Activated CD8-positive, alpha-beta T cell treated with anti-CD3 and anti-CD28 coated beads, Interleukin-2, amount 10 ng/mL, durations not matched to agents 7 days and 5 days (primary cell): ENCODE measurements at places on chromosomes 5 and 9.

DNA sequence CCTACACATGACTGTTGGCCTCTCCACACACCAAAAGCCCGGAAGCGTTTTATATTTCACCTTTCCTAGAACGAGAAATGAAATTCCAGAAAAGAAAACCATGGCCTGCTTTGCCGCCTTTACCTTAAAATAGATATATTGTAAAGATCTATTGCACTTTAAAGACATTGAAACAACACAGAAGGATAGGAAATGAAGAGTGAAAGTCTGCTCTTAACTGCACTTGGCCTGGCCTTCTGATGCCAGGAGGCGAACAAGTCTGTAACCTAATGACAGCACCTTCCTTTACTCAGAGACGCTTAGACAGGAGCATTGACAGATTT, 6.7 kb downstream of the PRDM6 start:
- DNase-seq: no peak

GRCh38 chr9:109213285-109214121, 46.5 kb upstream of the FRRS1L start:
- DNase-seq: no peak

- DNase-seq: no peak
These were observed 1.5 kb upstream of the RNF180 start for GRCh38 chr5:64164166-64164565.

DNA sequence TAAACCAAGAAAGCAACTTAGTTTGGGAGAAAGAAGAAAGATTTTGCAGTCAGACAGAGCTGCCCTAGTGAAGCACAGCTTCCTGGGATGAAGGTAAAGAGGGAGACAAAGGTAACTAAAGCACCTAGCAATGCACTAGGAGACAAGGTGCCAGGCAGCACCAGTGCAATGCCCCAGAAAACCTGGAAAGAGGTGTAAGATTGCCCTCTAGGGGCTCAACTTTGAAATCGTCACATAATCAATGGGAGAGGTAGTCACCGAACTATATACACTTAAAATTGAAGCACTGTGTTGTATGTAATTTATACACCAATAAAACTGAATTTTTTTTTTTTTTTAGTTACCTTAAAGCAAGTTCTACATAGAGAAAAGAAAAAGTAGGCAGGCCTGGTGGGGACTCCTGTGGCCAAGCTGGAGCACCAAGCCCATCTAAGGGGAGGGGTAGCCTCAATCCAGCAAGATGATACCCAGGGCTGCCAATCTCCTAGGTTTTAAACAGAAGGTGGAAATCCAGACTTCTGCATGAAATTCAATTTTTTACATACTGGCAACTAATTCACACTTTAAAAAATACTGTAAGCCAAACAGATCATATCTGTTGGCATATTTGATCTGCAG, 48.2 kb downstream of the CDK5RAP2 start:
- DNase-seq: peak; percentile 32

DNA sequence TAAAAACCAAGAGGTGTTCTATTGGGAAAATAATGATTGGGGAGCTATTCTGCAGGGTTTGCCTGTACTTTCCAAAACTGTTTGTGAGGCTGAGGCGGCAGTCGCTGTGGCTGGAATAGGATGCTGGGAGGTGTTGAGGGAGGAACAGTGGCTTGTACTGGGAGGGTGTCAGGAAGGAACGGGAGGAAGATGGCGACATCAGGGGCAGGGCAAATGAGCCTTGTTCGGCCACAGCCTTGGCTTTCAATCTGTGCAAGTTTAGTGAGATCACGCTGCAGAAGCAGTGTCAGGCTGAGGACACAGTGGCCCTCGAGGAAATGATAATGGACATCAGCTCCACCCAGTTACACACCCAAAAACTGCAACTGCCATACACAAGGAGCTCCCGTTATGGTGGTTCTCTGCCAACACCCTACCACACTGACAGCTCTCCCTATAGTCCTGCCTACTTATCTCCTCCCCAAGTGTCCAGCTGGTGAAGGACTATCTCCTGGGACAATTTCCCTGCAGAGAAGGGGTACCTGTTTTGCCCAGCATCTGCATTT, 27.3 kb downstream of the KIF2A start:
- no peak for DNase-seq

DNA sequence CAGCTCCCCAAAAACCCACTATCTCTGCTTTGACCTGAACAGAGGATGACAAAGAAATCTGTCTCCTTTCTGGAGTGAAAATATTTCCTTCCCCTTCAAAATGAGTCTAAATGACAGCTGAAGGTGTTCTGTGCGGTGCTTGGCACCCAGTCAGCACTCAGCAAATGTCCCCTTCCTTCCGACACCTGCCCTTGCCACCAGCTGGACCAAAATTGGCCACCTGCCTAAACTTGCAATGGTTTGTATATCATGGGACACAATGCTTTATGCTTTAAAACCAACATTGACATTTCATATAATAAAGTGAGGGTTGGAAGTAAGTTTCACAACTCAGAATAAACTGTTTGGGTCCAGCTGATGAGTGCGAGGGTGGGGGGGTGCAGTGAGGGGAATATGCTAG, 7.5 kb upstream of the TTC1 start:
- no peak for DNase-seq

- DNase-seq: no peak
These were observed 494.9 kb upstream of the MEF2C start for GRCh38 chr5:89377767-89378455.

GRCh38 chr9:128393145-128393775, 22.1 kb downstream of the URM1 start:
- DNase-seq: no peak

DNA sequence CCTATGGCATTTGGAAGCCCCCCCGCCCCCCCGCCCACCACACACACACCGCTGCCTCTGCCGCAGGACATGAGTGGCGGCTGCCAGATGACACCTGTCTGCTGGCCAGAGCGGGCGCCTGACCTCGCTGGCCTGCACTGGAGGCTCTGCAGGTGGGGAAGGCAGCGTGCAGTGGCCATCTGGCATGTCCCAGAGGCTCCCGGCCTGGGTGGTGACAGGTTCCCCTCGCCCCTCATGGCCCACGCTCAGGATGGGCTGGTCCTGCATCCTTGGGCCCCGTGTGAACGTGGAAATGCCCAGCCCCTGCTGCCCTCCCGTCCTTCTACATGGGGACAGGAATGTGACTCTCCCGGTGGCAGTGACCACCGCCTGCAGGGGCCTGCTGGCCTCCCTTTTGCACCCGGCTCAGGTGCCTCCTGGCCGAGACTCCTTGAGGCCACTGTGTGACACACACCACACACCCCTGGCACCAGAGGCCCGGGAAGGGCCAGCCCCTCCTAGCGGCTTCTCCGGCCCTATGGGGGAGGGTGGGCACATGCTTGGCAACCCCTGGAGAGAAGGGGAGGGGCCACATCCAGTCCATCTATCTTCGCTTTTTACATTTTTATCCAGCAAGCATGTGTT, 30.3 kb downstream of the IRX4 start:
- no peak for DNase-seq

GRCh38 chr5:168950241-168950951, 350.5 kb downstream of the SLIT3 start:
- DNase-seq: no peak

DNA sequence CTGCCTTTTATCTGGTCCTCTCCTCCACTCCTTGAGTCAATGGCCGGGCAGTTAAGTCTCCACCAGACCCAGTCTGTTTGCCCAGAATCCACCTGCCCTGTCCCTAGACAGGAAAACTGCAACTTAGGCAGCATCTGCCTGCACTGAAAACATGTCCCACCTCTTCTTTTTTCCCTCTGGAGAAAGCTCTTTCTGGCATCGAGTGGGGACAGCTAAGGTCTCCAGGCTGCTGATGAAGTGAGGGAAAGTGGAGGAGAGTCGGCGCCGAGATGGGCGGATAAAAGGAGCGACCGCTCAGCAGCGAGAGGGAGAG, 243 bp upstream of the SHISAL2B start:
- DNase-seq: no peak
